ENCODE measurements at places on chromosomes 3 and 15.

DNA sequence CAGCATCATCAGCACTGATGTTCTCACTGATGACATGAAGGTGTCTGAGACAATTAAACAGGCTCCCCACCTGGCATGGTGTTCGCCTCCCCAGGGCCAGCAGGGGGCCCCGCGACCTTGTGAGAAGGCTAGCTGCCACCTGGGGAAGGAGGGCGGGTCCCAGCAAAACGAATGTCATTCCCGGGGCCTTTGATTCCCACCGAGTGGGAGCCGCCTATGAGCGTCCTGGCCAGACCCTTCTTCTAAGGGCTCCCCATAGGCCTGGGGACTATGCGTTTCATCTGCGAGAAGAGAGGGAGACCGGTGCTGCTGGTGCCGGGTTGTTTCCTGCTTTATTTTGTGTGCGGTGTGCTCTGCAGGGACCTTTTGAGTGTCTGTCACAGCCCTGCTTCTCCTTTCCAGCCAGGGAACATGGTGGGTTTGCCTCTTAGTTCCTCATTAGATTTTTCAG is 20.5 kb upstream of the MINDY4B start:
- DNase-seq = peak; percentile 15
- peaks cover 6% of the 10 kb centered on the region for H3K4me1 ChIP-seq
- H3K4me3 ChIP-seq = peak overlapping the region; percentile 54
- no peak overlapping the region for H3K27ac ChIP-seq
- peaks cover 55% of the 10 kb centered on the region for H3K27me3 ChIP-seq

GRCh38 chr3:157626817-157627216 is 123.6 kb upstream of the VEPH1 start:
- no peak overlapping the region for H3K4me3 ChIP-seq
- DNase-seq = no peak
- H3K4me1 ChIP-seq = no peaks in the 10 kb centered on the region
- no peak overlapping the region for H3K27ac ChIP-seq

DNA sequence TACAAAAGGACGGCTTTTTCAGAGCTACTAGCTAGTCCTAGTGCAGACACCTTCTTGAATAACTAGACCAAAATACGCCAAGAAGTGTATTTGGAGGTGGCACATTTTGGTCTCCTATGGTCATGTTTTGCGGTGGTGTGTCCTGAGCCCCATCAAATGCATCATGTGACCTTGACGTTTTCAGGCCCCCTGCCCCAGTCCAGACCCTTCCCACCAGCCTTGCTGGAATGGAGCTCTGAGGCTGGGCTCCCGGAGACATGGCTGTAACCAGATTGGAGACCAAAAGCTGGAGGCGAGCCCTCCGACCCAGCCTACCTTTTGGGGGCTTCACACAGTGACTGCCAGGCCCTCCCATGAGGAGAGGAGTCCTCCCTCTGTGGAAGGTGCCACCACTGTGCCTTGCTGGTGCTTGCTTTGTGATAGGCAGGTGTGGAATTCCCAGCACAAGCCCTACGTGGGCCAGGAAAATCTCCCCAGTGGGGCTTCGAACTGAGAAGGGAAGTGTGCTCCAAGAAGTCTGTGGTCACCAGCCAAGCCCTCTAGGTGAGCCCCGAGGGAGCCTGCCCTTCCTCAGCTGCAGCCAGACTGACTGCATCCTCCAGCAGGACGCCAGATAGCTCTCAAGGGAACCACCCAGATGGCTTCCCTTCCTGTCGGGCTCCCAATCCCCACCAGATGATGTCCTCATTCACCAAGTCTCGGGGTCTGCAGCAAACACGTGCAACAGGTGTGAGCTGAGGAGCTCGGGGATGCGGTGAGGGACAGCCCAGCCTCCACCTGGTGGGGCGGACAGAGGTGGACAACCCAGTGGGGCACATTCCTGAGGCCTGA is 126.2 kb downstream of the ASB7 start:
- no peaks in the 10 kb centered on the region for H3K4me1 ChIP-seq
- no peak overlapping the region for H3K27ac ChIP-seq
- H3K4me3 ChIP-seq = no peak overlapping the region
- peaks cover 3% of the 10 kb centered on the region for H3K36me3 ChIP-seq
- H3K27me3 ChIP-seq = peaks cover 6% of the 10 kb centered on the region
- DNase-seq = no peak

DNA sequence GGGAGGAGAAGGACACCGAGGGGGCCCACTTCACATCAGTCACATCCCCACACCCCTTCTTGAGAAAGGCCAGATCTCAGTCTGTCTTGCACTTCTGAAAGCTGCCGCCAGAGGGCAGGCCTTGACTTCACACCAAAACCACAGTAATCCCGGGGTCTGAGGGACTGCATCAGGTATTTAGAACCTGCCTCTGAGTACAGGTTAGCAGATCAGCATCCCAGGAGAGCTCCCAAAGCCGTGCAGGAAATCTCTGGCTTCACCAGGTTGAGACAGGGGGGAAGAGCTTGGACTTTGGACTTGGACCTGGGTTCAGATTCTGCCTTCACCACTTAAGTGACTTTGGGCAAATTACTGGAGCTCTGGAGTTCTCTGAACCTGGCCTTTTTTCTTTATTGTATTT is 50.3 kb downstream of the LHFPL4 start:
- no peak overlapping the region for H3K4me3 ChIP-seq
- peaks cover 3% of the 10 kb centered on the region for H3K4me1 ChIP-seq
- no peak overlapping the region for H3K27ac ChIP-seq
- peak; percentile 55 for DNase-seq
- H3K36me3 ChIP-seq = no peaks in the 10 kb centered on the region

GRCh38 chr3:53161450-53161819 is 426 bp downstream of the PRKCD start:
- peak overlapping the region; percentile 80 for H3K4me3 ChIP-seq
- DNase-seq = no peak
- peak overlapping the region; percentile 33 for H3K27ac ChIP-seq
- H3K4me1 ChIP-seq = peaks cover 30% of the 10 kb centered on the region

- H3K27me3 ChIP-seq = no peaks in the 10 kb centered on the region
- H3K27ac ChIP-seq = no peak overlapping the region
- DNase-seq = no peak
- H3K4me1 ChIP-seq = no peaks in the 10 kb centered on the region
Observed at GRCh38 chr3:80017369-80017768, 249.6 kb upstream of the ROBO1 start.

DNA sequence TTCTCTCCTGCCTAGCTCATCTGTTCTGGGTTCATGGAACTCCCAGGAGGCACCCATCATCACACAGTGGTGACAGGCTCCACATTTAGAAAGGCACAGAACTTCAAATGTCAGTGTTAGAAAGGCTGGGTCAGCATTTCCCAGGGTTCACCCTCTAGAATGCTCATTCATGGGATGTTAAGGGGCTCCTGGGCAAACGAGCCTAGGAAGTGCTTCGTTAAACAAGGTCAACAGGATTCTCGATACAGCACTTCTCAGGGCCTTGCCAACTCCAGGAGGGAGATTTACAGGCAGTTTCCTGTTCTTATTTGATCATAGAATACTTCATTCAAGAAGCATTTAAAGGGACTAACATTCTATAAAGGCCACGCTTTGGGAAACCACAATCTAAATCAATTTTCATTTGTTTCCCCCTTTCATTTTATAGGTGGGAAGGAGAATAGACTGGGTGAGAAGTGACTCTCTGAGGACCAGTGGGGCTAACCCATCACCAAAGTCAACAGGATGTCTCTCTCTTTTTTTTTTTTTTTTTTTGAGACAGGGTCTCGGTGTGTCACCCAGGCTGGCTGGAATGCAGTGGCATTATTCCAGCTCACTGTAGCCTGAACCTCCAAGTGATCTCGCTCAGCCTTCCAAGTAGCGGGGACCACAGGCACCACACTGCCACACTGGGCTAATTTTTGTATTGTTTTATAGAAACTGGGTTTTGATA is 14.3 kb downstream of the IGDCC4 start:
- peaks cover 4% of the 10 kb centered on the region for H3K4me1 ChIP-seq
- no peak for DNase-seq
- no peak overlapping the region for H3K27ac ChIP-seq
- no peak overlapping the region for H3K4me3 ChIP-seq
- H3K27me3 ChIP-seq = peaks cover 53% of the 10 kb centered on the region

DNA sequence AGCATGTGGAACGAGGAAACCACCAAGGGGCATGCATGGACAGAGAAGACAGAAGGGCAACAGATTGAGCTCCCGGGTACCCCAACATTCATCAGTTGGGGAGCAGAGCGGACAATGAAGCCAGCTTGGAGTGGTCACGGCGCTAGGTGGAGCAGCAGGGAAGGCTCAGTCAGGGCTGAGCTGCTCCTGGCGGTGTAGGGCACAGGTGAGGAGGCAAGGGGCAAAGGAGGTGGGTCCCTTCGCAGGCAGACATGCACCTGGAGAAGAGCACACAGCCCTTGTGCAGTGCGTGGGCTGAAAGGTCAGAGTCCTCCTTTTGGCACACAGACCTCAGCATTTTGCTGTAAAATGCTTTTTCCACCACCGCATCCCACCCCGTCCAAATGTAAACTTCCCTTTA is 90.0 kb upstream of the SLC6A6 start:
- no peak overlapping the region for H3K4me3 ChIP-seq
- peaks cover 75% of the 10 kb centered on the region for H3K27me3 ChIP-seq
- DNase-seq = no peak
- no peaks in the 10 kb centered on the region for H3K4me1 ChIP-seq

DNA sequence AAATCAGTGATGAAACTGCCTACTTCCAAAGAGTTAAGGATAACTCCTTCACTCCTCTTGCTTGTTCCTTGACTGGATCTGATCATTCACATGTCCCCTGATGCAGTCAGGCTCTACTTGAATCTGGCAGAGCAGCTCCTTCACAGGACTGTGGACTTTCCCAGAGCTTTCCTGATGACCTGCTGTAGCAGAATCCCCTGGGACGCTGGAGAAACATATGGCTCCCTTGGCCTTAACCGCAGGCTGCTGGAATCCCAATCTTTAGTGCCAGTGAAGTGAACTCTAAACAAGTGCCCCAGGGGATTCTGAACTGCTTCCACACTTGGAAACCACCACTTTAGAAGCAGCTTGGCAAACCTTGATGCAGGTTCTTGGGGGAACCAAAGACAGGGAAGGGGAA is 217.8 kb downstream of the CHST2 start:
- H3K27me3 ChIP-seq = no peaks in the 10 kb centered on the region
- H3K27ac ChIP-seq = no peak overlapping the region
- H3K4me3 ChIP-seq = no peak overlapping the region
- no peak for DNase-seq

DNA sequence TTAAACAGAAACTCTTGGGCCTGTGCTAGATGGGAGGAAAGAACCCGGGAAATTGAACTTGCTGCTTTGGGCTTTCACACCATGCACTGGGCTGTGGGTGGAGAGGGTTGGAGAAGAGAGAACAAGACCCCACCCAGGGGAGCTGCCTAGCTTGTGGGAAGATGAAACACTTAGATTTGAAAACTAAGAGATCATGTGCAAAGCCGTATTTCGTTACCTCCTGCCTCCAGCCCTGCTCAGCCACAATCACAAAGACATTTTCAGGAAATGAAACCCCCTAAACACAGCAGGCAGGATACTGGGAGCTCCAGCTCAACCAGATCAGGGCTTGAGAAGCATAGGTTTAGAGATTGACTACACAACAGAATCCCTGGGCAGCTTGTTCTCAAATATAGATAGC is 183.0 kb upstream of the C2CD4B start:
- no peak overlapping the region for H3K4me3 ChIP-seq
- H3K36me3 ChIP-seq = peaks cover 3% of the 10 kb centered on the region
- H3K4me1 ChIP-seq = peaks cover 6% of the 10 kb centered on the region
- no peak for DNase-seq

DNA sequence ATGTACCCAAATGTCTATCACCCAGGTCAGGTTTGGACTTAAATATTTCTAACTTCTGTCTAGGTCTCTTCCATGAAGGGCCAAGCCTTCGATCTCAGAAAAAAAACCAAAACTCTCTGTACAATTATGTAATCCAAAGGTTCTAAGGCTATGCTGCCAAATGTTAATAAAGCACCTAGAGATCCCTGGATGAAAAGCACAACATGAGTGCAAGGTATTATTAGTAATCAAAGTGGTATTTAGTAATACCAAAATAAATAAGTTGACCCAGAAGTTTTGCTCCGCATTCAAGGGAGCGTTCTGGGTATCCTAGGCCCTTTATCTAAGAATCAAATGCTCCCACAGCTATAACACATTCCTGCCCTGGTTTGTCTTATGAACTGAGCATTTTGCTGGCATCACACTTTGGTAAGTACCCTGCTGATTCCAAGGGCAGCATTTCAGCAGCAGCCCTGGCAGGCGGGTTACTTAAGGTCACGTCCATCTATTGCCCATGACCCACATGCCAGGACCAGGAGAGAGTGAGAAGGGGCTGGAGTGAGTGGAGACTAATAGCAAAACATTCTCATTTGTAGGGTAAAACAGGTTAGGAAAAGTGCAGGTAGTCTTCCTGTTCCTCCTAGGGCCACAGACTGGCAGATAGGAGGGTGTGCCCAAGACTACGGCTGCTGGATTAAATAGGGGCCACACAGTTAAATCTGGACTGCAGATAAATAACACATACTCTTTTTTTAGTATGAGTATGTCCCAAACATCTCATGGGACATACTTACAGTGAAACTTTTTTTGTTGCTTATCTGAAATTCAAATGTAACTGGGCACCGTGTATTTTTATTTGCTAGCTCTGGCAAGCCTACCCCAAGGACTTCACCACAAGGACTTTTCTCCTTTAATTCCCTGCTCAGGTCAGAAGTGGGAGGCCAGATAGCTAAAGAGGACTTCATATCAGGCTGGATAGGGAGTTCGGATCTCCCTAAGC is 76.0 kb upstream of the SNRK start:
- no peaks in the 10 kb centered on the region for H3K36me3 ChIP-seq
- no peak for DNase-seq
- no peaks in the 10 kb centered on the region for H3K27me3 ChIP-seq
- H3K4me1 ChIP-seq = peaks cover 4% of the 10 kb centered on the region

DNA sequence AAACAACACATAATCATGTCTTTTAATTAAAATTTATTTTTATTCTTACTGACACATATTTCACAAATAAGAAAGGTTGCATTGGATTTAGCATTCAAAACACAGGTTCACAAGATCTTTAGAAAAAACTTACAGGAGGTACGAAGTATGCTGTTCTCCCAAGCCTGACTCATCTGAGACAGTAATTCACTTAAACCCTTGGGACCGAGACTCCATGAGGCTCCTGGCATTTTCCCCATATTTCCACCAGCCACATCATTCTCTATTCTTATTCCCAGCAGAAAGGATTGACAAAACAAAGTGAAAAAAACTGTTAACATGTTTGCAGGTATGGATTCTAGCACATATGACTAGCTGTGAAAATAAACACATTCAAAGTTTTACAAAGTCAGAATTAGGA is 52.6 kb downstream of the CNTN3 start:
- H3K4me1 ChIP-seq = no peaks in the 10 kb centered on the region
- no peak overlapping the region for H3K4me3 ChIP-seq
- H3K27me3 ChIP-seq = no peaks in the 10 kb centered on the region

- no peaks in the 10 kb centered on the region for H3K36me3 ChIP-seq
- no peak overlapping the region for H3K27ac ChIP-seq
- DNase-seq = no peak
- H3K4me3 ChIP-seq = no peak overlapping the region
- peaks cover 10% of the 10 kb centered on the region for H3K27me3 ChIP-seq
Observed at GRCh38 chr3:87766721-87767120, 292.1 kb downstream of the CGGBP1 start.

GRCh38 chr3:98240131-98240530 is 23.9 kb upstream of the OR5H6 start:
- H3K36me3 ChIP-seq = no peaks in the 10 kb centered on the region
- H3K4me3 ChIP-seq = no peak overlapping the region
- no peak overlapping the region for H3K27ac ChIP-seq
- H3K27me3 ChIP-seq = peaks cover 13% of the 10 kb centered on the region
- DNase-seq = no peak

- no peaks in the 10 kb centered on the region for H3K27me3 ChIP-seq
- no peak overlapping the region for H3K27ac ChIP-seq
- DNase-seq = no peak
- H3K4me3 ChIP-seq = no peak overlapping the region
Observed at GRCh38 chr3:148203297-148204010, 494.2 kb upstream of the AGTR1 start.
